ENCODE measurements at places on chromosomes 12 and 14.

- no peak for DNase-seq
These were observed 1031.0 kb upstream of the ATXN7L3B start for GRCh38 chr12:73506611-73507010.

GRCh38 chr14:35366521-35366976 lies 38.0 kb downstream of the NFKBIA start:
- DNase-seq: no peak

DNA sequence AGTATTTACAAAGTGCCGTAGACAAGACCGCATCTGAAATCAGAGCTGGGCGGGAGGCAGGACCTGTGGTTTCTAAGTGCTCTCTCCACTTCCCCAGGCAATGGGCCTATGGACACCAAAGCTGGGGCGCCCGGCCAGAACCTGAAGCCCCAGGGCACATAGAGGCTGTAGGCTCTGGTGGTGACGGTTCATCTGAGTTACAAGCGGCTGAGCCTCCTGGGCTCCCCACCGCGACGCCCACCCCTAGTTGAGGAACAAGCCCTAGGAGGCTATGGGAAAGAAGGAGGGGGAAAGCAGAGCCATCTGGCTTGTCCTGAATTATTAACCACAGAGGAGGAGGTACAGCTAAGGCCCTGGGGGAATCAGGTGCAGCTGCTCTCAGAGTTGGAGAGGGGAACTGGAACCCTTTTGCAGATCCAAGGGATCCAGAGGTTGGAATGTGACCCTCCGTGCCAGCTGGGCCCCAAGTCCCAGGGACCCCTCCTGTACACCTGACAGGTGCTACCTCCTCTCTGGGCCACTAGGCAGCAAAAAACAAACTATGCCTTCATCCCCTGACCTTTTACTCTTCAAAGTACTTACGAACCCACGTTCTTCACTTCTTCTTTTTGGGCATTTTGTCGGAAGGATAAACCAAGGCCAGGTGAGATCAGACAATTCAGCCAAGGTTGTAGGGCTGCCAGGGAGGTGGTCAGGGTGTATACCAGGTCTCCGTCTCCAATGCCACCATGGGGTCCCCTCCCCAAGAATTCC lies 77.2 kb downstream of the ARL6IP4 start:
- DNase-seq: no peak

GRCh38 chr12:43835264-43835655 lies 621 bp upstream of the TMEM117 start:
- DNase-seq: no peak

DNA sequence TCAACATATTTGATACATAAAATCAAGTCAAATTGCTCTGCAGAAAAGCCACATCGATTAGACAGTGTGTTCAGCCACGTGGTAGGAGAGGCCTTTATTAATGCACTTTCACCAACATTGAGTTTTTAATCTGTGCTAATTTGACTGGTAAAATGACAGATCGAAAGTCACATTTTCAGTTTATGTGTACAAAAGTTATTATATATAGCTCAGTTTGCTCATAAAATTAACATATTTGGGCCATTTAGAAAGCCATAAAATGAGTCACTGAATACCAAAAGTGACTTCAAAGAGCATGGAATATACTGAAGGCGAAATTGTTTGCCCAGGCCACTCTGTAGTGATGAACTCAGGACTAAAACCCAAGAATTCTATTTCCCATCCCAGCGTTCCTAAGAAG lies 26.0 kb downstream of the C12orf42 start:
- no peak for DNase-seq

- DNase-seq: no peak
These were observed 45.5 kb downstream of the EML1 start for GRCh38 chr14:99838639-99839134.

- no peak for DNase-seq
These were observed 18.6 kb downstream of the RASSF8 start for GRCh38 chr12:25977047-25977446.

- no peak for DNase-seq
These were observed 40.1 kb downstream of the TRAF3 start for GRCh38 chr14:102817318-102817717.

- DNase-seq: no peak
These were observed 491.0 kb downstream of the ETNK1 start for GRCh38 chr12:23115984-23116383.

DNA sequence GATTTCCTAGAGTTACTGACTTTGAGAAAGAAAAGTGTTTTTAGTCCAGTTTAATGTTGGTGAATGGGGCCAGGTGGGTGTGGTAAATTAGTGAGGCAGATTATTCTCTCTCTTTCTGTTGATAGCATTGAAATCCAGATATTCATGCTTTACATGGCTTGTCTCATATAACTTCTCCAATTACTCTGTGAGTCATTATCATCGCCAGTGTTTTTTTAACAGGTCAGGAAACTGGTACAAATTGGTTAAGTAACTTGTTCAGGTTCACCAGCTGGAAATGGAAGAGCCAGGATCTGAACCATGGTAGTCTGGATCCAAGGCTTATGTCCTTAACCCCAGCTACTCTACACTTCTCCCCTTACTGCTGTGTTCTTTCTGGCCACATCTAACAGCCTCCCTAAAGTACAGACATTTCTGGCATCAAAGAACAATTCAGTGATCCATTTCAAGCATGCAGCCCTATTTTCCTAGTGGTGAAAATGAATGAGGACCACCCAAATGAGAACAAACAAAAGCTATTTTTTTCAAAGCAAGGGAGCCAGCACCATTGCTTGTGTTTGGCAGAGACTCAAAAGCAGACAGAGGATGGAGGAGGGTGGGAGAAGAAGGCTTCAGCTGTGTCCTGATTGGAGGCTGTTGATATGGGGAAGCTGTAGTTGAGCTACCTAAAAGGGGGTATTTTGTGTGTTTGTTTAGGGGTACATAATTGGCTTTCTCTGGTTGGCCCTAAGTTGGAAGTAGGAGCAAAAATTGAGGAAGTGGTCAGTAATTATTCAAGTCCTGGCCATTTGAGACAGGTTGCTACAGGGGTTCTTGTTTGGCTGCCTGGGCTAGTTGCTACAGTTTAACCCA lies 1.7 kb downstream of the IRAK3 start:
- DNase-seq: no peak

DNA sequence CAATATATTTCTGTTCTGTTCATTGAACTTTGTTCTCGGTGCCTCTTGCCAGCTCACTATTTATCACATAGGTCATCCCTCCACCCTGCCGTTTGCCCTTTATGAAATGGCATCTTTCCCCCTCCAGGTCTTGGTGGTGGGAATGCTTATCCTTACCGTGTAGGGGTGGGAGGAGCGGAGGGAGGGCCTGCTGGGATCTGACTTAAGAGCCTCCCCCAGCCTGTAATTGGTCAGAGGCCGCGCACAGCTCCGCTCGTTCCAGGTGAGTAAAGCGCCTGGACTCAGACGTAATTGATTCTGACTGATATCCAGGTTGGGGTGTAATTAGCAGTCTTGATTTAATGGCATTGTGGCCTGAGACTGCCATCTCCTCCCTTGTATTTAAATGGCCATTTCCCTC lies 185.3 kb downstream of the TSPAN9 start:
- DNase-seq: no peak

- no peak for DNase-seq
These were observed 3.5 kb upstream of the NFE2 start for GRCh38 chr12:54304187-54304810.

DNA sequence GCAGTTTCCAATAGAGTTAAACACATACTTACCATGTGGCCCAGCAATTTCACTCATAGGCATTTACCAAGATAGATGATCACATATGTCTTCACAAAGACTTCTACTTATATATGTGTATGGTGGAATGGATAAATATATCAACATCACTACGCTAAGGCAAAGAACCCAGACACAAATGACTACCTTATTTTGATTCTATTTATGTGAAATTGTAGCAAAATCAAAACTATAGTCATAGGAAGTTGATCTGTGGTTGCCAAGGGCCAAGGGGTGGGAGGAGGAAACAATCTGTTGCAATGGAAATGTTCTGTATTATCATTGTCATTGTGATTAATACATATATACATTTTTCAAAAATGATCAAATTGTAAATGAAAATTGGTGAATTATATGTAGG lies 47.7 kb upstream of the ANP32D start:
- no peak for DNase-seq

DNA sequence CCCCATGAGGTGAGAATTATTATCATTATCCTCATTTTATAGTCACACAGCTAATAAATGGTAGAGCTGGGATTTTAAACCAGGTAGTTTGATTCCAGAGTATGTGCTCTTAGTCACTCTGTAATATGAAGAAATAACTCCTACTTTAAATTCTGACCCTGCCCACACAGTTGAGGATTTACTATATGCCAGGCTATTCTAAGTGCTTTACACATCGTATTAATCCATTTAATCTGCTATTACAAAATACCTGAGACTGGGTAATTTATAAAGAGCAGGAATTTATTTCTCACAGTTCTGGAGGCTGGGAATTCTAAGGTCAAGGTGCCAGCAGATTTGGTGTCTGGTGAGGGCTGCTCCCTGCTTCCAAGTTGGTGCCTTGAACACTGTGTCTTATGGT lies 19.6 kb upstream of the WIF1 start:
- no peak for DNase-seq

GRCh38 chr12:22798116-22798515 lies 173.1 kb downstream of the ETNK1 start:
- DNase-seq: no peak

- no peak for DNase-seq
These were observed 1.3 kb upstream of the GNPTAB start for GRCh38 chr12:101832030-101832429.

GRCh38 chr12:127145241-127145928 lies 1121.6 kb upstream of the TMEM132C start:
- no peak for DNase-seq

DNA sequence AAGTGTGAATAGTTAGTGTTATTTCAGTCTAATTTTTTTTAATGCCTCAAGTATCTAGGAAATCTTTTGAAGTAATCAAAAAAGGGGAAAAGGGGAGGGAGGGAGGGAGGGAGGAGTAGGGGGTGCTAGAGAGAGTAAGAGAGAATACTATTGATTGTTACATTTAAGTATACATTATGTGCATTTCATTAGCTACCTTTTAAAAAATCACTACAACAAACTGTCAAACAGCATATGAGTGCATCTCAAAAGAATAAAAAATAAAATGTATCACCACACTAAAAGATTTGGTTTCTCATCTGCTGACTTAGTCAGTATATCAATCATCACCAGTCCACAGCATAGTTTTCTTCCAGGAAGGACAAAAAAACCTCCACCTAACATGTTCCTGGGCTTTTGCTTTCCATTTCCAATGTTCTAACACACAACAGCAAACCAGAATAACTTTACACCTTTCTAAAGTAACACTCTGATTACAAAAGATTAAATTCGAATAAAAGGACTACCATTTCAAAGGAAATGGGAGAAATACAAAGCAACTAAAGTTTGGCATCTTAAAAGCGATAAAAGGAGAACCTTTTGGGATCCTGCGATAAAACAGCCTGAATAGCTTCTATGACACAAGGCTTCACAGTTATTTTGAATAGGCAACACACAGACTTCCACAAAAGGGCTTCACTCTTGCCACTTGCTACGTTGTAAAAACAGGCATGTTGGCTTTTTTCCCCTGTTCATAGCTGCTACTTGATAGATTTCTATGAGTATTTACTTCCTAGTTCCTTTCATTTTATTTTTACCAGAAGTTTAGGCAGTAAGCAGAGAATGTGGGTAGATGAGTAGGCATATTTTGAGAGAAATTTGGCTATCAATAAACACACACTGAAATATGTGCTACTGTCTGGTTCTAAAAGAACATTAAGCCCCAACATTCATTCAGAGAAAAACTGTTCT lies 160.9 kb downstream of the EPS8 start:
- no peak for DNase-seq

GRCh38 chr12:75556311-75556899 lies 45.0 kb upstream of the KRR1 start:
- no peak for DNase-seq

GRCh38 chr14:92610849-92611271 lies 97.3 kb downstream of the RIN3 start:
- DNase-seq: no peak

GRCh38 chr14:88999137-88999536 lies 174.7 kb downstream of the TTC8 start:
- no peak for DNase-seq

DNA sequence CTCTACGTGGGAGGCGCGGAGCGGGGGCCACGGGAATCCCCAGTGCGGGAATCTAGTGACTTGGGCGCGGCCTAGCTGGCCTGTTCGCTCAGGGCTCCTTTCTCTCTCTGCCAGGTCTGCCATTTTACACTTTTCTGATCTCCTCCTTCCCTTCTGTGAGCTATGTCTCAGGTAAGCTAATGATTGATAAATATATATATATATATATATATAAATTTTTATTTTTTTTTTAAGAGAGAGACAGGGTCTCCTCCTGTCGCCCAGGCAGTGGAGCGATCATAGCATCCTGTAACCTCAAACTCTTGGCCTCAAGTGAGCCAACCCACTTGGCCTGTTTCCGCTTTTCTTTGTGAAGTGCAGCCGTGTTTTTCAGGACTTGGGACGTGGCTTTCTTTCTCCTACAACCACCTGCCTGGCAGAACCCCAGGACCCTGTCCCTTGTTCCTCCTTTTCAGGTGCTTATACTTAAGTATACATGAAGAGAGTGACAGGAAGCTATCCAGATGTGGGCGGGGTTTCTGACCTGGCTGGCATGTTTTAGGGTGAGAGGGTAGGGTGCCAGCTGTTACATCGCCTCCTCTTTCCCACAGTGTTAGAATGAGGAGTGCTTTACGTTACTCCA lies 547 bp downstream of the ZNF140 start:
- no peak for DNase-seq

DNA sequence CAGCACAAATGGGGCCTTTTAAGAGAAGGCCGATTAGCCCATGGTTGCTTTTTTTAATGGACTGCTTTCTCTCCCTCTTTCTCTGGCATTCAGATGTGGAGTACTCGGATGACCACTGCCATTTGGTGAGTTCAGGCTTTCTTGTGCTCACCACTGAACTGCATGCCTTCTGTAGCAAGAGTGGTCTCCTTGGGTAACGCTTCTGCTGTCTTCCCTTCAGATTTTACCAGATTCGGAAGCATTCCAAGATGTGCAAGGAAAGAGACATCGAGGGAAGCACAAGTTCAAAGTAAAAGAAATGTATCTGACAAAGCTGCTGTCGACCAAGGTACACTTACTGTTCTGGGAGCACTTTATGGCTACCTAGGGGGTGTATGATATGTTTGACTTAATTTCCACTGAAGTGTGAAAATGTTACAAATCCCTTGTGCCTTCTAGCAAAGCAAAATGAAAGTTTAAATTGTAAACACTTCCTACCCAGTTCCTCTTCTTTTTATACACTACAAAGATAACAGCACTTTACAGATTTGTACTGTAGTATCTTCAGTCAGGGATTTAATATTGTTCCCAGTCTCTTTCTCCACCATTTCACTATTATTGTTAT lies 148.8 kb downstream of the PLXNC1 start:
- no peak for DNase-seq

- no peak for DNase-seq
These were observed 255.3 kb upstream of the GARIN6 start for GRCh38 chr12:99392091-99392850.

All from T1000 (cell line).